ENCODE measurements at places on chromosomes 4 and X. TPM values are rescaled to one million over a fixed set of nuclear protein-coding genes. Genes with fewer than 3 reads are reported as not detected.

DNA sequence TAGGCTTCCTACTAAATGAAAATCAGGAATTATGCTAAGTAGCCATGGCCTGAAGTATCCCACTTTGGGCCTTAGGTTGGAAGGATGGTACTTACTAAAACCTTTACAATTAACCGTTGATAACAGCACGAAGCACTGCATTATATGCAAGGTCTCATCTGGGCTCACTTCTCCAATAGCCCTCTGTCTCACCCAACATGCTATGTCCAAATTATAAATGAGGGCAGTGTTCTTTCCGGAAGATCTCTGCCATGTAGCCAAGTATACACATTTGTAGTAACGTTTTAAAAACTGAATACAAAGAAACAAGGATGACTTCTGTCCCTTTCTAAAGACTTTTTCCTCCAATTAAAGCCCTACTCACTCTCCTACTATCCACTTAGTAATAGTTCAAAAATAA lies 51.6 kb downstream of the SCFD2 start:
- no peak overlapping the region for H3K4me3 ChIP-seq
- peaks cover 3% of the 10 kb centered on the region for H3K4me1 ChIP-seq
- no peaks in the 10 kb centered on the region for H3K27me3 ChIP-seq
- H3K36me3 ChIP-seq, result peaks cover 5% of the 10 kb centered on the region
- DNase-seq, result no peak
- H3K27ac ChIP-seq, result no peak overlapping the region

- H3K4me3 ChIP-seq, result peak overlapping the region; percentile 36
- no peak for DNase-seq
- no peaks in the 10 kb centered on the region for H3K27me3 ChIP-seq
- no peaks in the 10 kb centered on the region for H3K4me1 ChIP-seq
Observed at GRCh38 chr4:150582873-150583286, 929 bp downstream of the MAB21L2 start.

DNA sequence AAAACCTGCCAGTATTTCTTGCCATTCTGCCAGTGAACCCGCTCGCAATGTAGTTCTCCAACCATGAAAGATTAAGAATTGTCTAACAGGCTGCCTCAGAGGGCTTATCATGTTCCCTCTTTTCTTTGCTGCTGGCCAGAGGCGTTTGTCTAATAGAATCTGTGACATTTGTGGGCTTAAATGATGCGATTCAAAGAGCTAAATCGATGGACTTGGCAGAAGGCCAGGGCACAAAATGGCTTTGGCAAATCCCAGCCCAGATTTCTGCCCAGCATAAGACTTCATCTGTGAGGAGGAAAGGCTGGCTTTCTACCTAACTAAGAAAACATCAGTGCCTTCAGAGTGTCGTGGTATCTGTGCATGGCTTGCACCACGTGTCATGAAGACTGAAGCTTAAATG lies 79.9 kb downstream of the TRPC5OS start:
- no peaks in the 10 kb centered on the region for H3K36me3 ChIP-seq
- H3K4me3 ChIP-seq, result no peak overlapping the region
- no peaks in the 10 kb centered on the region for H3K4me1 ChIP-seq
- no peaks in the 10 kb centered on the region for H3K27me3 ChIP-seq
- DNase-seq, result no peak
- no peak overlapping the region for H3K27ac ChIP-seq

GRCh38 chrX:119410027-119410819 lies 11.1 kb downstream of the SLC25A43 start:
- peaks cover 3% of the 10 kb centered on the region for H3K36me3 ChIP-seq
- DNase-seq, result peak; percentile 72
- no peaks in the 10 kb centered on the region for H3K27me3 ChIP-seq
- no peak overlapping the region for H3K4me3 ChIP-seq
- no peak overlapping the region for H3K27ac ChIP-seq
- H3K4me1 ChIP-seq, result peaks cover 3% of the 10 kb centered on the region

- H3K4me1 ChIP-seq, result no peaks in the 10 kb centered on the region
- H3K27me3 ChIP-seq, result no peaks in the 10 kb centered on the region
- H3K36me3 ChIP-seq, result no peaks in the 10 kb centered on the region
- DNase-seq, result no peak
- H3K4me3 ChIP-seq, result no peak overlapping the region
Observed at GRCh38 chr4:114717432-114717831, 118.8 kb downstream of the UGT8 start.

- H3K4me3 ChIP-seq, result no peak overlapping the region
- no peaks in the 10 kb centered on the region for H3K4me1 ChIP-seq
- no peaks in the 10 kb centered on the region for H3K36me3 ChIP-seq
- DNase-seq, result no peak
- no peaks in the 10 kb centered on the region for H3K27me3 ChIP-seq
- no peak overlapping the region for H3K27ac ChIP-seq
Observed at GRCh38 chr4:176443646-176444409, 124.1 kb downstream of the SPCS3 start.

DNA sequence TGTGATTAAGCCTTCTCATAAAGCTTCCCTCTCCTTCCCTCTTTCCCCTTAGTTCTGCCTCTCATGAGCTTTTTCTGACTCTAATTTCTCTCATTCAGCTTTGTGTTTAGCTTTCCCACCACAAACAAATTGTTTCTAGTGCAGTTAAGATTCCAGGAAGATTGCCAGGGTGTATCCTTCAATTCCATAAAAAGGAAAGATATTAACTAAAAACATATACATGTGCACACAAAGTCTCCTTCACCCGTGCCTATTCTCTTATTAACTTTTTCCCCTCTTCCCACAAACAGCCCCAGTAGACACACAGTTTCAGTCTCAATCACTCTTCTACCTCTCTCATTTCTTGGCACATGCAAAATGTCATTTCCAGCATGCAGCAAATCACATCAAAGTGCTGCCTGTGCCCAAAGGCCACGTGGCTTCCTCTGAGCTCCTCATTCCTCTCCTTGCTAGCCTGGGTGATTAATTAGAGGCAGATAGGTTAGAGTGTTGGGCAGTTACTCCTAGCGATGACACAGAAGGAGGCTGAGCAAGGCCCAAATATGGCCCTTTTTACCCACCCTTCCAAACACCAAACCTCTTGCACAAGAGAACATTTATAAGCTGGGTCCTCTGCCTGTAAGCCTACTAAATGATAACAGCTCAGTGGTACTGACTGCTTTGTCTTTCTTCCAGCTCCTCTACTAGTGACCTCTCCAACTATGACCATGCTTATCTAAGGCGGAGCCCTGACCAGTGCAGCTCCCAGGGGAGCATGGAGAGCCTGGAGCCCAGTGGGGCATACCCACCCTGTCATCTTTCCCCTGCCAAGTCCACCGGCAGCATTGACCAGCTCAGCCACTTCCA lies 159.6 kb downstream of the SOWAHB start:
- H3K4me1 ChIP-seq, result peaks cover 8% of the 10 kb centered on the region
- no peaks in the 10 kb centered on the region for H3K27me3 ChIP-seq
- DNase-seq, result no peak
- peak overlapping the region; percentile 62 for H3K27ac ChIP-seq

DNA sequence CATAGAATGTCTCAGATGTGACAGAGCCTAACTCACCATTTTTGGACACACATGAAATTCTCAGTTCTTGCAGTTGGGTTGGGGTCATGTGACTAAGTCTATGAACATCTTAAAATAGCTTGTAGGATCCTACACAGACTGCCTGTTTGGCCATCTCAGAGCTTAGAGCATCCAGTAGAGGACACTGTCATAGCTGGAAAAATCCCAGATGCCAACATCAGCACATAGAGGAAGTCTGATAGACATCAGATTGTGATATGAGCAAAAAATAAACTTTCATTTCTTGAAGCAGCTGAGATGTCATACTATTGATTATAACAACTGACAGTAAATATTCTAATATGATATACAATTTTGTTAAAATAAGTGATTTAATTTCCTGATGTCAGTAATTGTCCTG lies 207.1 kb downstream of the TRAM1L1 start:
- no peaks in the 10 kb centered on the region for H3K36me3 ChIP-seq
- no peak overlapping the region for H3K27ac ChIP-seq
- H3K4me3 ChIP-seq, result no peak overlapping the region
- no peaks in the 10 kb centered on the region for H3K27me3 ChIP-seq
- no peak for DNase-seq

DNA sequence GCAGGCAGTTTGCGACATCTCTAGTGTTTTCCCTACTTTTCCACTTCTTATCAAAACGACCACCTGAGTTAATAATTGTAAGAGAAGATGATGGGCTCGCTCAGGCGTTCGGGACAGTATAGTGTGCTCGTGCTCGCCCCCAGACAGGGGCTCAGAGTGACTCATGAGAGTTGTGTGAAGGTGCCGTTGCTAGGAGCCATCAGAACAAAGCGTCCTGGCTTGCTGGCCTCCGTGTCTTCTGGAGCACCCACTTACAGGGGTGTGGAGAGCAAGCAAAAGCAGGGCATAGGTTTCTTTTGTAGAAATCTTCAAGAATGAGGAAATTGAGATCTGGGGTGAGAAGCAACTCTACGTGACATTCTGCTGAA lies 73.0 kb upstream of the ADGRG2 start:
- H3K27me3 ChIP-seq, result no peaks in the 10 kb centered on the region
- no peak overlapping the region for H3K4me3 ChIP-seq
- no peaks in the 10 kb centered on the region for H3K4me1 ChIP-seq
- no peaks in the 10 kb centered on the region for H3K36me3 ChIP-seq
- DNase-seq, result no peak

- H3K36me3 ChIP-seq, result peaks cover 69% of the 10 kb centered on the region
- H3K4me3 ChIP-seq, result no peak overlapping the region
- no peak for DNase-seq
- H3K27ac ChIP-seq, result no peak overlapping the region
- H3K27me3 ChIP-seq, result no peaks in the 10 kb centered on the region
Observed at GRCh38 chr4:143199503-143199902, 14.8 kb downstream of the USP38 start.

GRCh38 chrX:9518889-9519288 lies 54.0 kb downstream of the TBL1X start:
- no peak for DNase-seq
- no peak overlapping the region for H3K27ac ChIP-seq
- H3K4me3 ChIP-seq, result no peak overlapping the region
- no peaks in the 10 kb centered on the region for H3K27me3 ChIP-seq
- peaks cover 4% of the 10 kb centered on the region for H3K4me1 ChIP-seq

GRCh38 chr4:57324673-57325307 lies 214.6 kb upstream of the IGFBP7 start:
- H3K27me3 ChIP-seq, result no peaks in the 10 kb centered on the region
- no peak overlapping the region for H3K27ac ChIP-seq
- H3K4me1 ChIP-seq, result no peaks in the 10 kb centered on the region
- H3K4me3 ChIP-seq, result no peak overlapping the region
- H3K36me3 ChIP-seq, result no peaks in the 10 kb centered on the region

GRCh38 chr4:83217721-83218522 lies 66.7 kb downstream of the COQ2 start:
- DNase-seq, result no peak
- no peaks in the 10 kb centered on the region for H3K27me3 ChIP-seq
- H3K4me3 ChIP-seq, result no peak overlapping the region
- no peaks in the 10 kb centered on the region for H3K36me3 ChIP-seq

DNA sequence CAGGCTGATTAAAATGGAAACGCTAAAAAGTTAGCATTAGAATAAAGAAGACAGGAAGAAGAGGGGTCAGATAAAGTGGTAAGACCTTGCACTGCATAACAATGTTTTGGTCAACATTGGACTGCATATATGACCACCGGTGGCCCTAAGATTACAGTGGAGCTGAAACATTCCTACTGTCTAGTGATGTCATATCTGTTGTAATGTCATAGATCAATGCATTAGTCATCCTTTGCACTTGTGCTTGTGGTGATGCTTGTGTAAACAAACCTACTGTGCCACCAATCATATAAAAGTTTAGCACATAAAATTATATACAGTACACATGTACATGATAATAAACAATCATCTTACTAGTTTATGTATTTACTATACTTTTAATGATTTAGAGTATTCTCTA lies 73.0 kb downstream of the TMEM165 start:
- H3K27ac ChIP-seq, result no peak overlapping the region
- H3K27me3 ChIP-seq, result no peaks in the 10 kb centered on the region
- peaks cover 46% of the 10 kb centered on the region for H3K36me3 ChIP-seq
- no peaks in the 10 kb centered on the region for H3K4me1 ChIP-seq
- no peak overlapping the region for H3K4me3 ChIP-seq

DNA sequence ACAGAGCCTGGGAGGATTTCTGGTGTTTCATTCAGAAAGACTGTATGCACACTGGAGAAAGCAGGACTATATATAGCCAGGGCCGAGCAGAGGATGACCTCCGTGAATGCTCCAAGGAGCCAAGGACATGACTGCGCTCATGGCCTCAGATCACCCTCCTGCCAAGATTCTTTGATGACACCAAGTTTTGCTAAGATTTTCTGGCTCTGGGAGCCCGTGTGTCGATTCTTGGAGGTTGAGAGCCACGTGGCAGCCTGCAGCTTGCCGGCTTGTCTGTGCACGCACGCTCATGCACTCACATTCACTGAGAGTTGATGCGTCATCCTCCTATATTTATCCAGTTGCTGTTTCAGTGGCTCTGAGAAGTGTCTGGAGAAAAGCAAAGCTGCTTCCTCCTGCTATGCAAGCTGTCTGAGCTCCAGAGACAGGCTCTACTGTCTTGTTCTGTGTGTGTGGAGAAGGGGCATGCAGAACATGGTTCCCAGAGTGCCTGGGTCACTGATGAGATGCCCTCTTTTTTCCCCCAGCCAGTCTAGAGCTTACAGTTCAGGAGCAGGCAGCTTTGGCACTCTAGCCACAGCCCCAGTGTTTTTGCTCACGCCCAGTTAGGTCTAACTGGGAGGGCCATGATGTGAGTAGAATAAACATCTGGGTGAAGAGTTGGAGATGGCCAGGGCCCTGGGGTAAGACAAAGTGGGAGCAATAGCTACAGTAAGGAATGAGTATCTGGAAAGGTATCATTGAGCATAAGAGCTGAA lies 64.9 kb upstream of the SCOC start:
- H3K27me3 ChIP-seq, result no peaks in the 10 kb centered on the region
- H3K27ac ChIP-seq, result peak overlapping the region; percentile 69
- no peak for DNase-seq
- H3K4me3 ChIP-seq, result no peak overlapping the region

COPS4 gene
- 36.3 TPM for total RNA-seq

NWD2 gene
- 0.16 TPM for total RNA-seq

FHL1 gene
- 64.1 TPM for total RNA-seq

GYPA gene
- not detected for total RNA-seq

EFHC2 gene
- 7.6 TPM for total RNA-seq

PNMA6A gene
- 0.26 TPM for total RNA-seq

RHOXF2 gene
- not detected for total RNA-seq

RTL5 gene
- total RNA-seq, result 1.3 TPM

CLDN34 gene
- total RNA-seq, result not detected

FAM236D gene
- not detected for total RNA-seq

TBX22 gene
- not detected for total RNA-seq

IL3RA gene
- total RNA-seq, result 9.0 TPM

AKAP17A gene
- total RNA-seq, result 36.7 TPM

RAI2 gene
- 4.5 TPM for total RNA-seq

NEUROG2 gene
- total RNA-seq, result not detected

ZFP92 gene
- 0.30 TPM for total RNA-seq

ARL13A gene
- total RNA-seq, result not detected

SYP gene
- 1.6 TPM for total RNA-seq

MND1 gene
- total RNA-seq, result not detected

CT55 gene
- total RNA-seq, result not detected
